ENCODE measurements at places on chromosomes 4 and X.
A peak's percentile ranks its signal among the peaks of the same experiment; 100 is the strongest.

GRCh38 chr4:144575181-144575580 lies 70.8 kb upstream of the HHIP start:
- no peak for DNase-seq

DNA sequence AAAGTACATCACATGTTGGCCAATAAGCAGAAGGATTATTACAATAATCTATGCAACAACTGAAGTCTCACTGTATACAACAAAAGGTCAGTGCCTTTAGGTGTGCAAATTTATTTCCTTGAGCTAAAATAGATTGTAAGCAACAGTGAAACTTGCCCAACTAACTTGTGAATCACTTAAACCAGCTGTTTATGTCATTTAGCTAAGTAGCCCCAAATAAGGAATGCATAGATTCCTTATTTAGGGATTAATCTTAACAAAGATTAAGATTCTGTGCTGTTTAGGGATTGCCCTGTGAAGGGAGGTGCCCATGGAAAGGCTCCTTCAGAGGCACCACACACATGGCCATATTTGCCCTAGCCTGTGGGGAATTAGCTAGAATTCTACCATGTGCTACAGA lies 168.6 kb downstream of the MAML3 start:
- DNase-seq: no peak

GRCh38 chr4:77347351-77347966 lies 190.5 kb downstream of the CCNG2 start:
- no peak for DNase-seq

DNA sequence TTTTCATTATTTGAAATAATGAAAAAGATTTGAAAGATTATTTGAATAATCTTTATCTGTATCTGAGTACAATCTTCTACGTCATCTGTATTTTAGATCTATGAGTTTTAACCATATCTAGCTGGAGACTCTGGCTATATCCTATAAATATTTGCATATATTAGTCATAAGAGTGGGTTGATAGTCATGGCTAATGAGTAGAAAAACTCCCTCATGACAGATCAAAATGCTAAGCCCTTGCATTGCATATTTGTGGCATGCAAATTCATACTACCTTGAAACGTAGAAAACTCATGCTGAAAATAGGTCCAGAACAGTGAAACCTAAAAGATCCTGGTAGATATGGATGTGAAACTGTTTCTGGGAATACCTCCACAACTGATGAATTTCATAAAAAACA lies 291.3 kb downstream of the GALNTL6 start:
- no peak for DNase-seq

DNA sequence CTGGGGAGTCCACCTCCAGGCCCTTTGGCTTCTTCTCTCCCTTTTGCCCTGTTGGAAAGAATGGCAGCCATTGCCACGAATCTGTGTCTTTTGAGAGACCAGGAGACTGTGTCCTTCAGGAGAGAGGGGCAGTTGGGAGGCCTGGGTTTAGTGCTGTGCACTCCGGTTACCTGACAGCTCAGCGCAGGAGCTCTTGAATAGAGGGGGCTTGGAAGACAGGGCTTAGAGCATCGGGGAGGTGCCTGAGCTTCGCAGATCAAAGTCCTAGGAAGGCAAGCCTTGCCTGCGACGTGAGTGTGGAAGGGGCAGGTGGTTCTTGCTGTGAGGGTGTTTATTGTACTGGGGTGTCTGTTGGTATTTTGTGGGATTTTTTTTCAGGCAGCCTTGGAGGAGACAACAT lies 41.9 kb upstream of the TADA2B start:
- no peak for DNase-seq

DNA sequence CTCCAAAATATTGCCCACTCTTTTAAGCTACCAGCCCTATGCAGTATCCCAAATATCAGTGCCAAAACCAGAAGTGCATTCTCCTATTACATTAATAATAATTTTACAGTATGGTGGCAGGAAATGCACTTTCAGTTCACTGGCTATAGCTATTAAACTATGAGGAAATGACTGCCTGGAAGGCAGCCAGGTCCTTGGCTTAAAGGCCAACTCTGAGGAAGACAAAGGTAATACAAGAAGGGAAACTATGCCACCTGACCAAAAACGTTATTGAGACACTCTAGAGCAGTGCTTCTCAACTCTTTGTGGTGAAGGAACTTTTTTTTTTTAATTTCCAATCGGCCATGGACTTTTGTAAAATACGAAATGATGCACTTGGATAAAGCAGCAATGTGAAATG lies 133.6 kb upstream of the VAMP7 start:
- DNase-seq: no peak

- no peak for DNase-seq
Observed at GRCh38 chrX:108268434-108269080, 169.7 kb downstream of the COL4A6 start.

DNA sequence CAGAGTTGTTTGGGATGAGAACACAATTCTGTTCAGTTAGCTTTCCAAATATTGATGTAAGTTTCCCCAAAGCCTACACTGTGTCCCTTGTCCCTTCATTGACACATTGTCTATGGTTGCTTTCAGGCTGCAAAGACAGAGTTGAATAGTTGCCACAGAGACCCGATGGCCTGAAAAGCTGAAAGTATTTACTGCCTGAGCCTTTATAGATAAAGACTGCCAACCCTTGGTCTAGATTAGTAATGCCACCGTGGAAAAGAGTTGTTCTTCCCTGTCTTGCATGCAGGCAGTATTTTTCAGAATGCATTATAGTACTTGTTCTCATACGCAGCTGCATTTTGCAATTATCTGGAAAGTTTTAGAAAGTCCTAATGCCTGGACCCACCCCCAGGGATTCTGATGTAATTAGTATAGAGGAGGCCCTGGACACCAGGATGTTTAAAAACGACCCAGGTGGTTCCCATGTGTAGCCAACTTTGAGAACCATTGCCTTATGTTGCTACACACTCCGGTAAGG lies 180.8 kb downstream of the FRMPD4 start:
- no peak for DNase-seq

- DNase-seq: no peak
Observed at GRCh38 chr4:110364911-110365520, 110.9 kb upstream of the ENPEP start.

- DNase-seq: peak; percentile 1
Observed at GRCh38 chrX:139203651-139204570, 326.6 kb upstream of the F9 start.
